Pancreas (tissue), 10 donors: ENCODE measurements at places on chromosomes 2 and 18. TPM values are rescaled to one million over a fixed set of nuclear protein-coding genes. Genes with fewer than 3 reads are reported as not detected.

- no peak for DNase-seq
These were observed 4.0 kb downstream of the SPR start for GRCh38 chr2:72891091-72891818.

C2orf66 gene
- polyA plus RNA-seq, result 0.16 TPM

PFN4 gene
- polyA plus RNA-seq, result 0.63 TPM

DNA sequence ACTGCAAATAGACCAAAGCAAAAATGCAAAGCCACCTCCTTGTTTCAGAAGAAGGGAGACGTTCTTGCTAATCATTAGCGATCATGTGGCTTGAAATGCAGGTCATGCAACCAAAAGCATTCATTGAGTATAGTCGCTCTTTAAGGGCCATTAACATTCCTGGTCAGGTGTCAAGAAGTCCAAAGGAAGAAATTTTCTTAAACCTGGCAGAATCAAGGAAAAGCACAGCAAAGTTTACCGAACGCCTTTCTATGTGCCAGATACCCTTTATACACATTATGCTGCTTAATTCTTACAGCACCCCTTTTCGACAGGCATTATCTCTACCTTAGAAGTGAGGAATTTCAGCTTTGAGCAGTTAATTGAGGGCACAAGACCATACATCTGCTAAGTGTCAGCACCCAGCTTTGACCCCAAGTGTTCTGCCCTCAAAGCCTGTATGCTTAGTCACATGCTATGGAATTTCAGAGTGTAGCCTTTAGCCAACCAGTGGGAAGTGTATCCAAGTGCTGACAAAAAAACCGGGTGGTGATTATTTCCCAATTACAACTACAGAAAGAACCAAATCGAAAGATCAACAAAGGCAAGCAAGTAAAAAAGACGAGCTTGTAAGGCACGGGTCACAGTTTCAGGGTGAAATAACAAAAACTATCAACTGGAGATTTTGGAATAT is 70.8 kb downstream of the EPHA4 start:
- DNase-seq, result no peak

DNA sequence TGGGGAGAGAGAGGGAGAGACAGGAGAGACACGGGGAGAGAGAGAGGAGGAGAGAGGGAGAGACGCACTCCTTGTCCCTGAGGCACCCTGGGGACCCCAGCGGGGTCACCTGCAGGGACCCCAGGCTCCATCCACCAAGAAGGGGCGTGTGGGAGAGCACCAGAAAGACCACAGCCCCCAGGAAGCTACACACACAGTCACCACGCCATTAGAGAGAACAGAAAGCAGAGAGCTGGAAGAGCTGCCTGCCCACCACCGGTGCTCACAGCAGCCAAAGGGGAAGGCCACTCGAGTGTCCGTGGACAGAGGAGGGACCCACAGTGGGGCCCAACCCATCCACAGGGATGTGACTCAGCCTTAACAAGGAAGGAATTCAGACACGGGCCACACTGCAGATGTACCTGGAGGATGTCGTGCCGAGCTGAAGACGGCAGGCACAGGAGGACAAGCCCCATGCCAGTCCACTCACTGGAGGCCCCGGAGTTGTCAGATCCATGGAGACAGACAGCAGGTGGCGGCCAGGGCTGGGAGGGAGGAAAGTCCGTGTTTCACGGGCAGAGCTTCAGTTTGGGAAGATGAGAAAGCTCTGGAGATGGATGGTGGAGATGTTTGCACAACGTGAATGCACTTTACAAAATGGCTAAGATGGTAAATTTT is 11.5 kb upstream of the NFATC1 start:
- no peak for DNase-seq

GRCh38 chr18:44046376-44046975 is 634.2 kb upstream of the SETBP1 start:
- no peak for DNase-seq

ABCB11 gene
- polyA plus RNA-seq, result 0.02 TPM

GRCh38 chr18:55549474-55550104 is 38.4 kb downstream of the TCF4 start:
- DNase-seq, result no peak

ZNF514 gene
- polyA plus RNA-seq, result 16.0 TPM

DNA sequence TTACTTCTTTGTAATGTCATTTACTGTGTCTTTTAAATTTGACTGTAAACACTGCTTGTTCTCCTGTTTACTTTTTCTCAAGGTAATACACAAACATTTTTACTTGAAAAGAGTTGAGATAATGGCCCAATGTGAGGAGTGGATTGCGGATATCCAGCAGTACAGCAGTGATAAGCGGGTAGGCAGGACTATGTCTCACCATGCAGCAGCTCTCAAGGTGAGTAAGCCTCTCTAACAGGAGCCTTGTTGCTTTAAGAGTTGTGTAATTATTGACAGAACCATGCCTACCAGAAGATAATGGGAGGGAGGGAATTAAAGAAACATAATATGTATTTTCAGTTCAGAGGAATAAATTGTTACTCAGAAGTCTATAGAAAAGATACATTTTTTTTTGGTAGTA is 16.5 kb upstream of the TTC27 start:
- no peak for DNase-seq

EGR4 gene
- polyA plus RNA-seq, result 0.94 TPM

DNA sequence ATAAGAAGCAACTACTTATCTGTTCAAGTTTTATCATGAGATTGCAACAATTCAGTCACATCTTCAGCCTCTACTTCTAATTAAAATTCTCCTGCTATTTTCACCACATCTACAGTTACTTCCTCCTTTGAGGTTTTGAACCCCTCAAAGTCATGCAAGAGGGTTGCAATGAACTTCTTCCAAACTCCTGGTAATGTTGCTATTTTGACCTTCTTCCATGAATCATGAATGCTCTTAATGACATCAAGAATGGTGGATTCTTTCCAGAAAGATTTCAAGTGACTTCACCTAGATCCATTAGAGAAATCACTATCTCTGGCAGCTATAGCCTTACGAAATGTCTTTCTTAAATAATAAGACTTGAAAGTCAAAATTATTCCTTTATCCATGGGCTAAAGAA is 1052.8 kb upstream of the NRXN1 start:
- DNase-seq, result no peak

DNA sequence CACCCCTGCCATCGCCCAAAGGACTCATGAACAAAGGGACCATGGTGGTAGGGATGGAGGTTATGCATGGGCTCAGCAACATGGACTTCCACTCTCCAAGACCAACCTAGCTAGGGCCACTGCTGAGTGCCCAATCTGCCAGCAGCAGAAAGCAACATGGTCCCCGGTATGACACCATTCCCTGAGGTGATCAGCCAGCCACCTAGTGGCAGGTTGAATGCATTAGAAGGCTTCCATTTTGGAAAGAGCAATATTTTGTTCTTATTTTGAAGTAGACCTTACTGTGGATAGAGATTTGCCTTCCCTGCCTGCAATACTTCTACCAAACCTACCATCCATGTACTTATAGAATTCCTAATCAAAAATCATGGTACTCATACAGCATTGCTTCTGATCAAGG is 99.8 kb downstream of the METTL4 start:
- DNase-seq, result no peak

GRCh38 chr2:55010915-55011314 is 39.3 kb downstream of the RTN4 start:
- peak; percentile 30 for DNase-seq

GRCh38 chr2:159285929-159286708 is at the start of gene WDSUB1:
Gene WDSUB1 (minus strand): TSS chr2:159286703. CDS start chr2:159283069, 3,634 bp downstream.
- DNase-seq, result peak; percentile 83

- DNase-seq, result no peak
These were observed 743.7 kb downstream of the GALR1 start for GRCh38 chr18:77993188-77993981.

DNA sequence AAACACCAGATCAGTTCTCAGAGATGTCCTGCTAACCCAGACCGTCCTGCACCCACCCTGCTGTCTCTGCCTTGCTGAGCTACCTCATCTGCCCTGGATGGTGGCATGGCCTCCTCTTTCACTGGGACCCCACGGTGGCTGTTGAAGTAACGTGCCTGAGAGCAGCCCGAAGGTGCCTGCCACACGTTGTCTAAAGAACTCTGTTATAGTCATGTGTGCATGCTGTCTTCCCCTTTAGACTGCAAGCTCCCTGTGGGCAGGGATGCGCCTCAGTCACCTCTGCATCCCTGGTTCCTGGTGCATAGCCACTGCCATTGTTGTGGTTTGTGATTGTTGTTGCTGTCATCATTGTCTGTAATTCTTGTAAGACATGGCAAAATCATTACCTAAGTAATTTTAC is 235.9 kb downstream of the EIPR1 start:
- DNase-seq, result no peak

- no peak for DNase-seq
These were observed 30.3 kb downstream of the ASAP2 start for GRCh38 chr2:9236867-9237266.

DNA sequence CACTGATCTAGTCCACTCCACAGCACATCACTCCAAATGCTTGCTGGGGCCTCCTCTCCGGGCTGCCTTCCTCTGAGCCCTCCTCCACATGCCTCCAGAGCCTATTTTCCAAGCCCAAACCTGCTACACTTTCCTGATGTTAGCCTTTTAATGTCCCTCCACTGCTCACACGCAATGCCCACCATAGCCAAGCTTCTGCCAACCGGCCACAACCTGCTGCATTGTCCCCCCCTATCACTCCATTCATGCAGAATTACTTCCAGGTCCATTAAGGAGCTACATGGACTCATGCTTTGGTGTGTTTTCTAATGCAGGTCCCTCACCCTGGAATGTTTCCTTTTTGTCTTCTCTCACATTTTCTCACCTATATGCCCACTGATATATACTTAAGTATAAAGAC is 129.3 kb downstream of the MARCHF4 start:
- DNase-seq, result no peak

DNA sequence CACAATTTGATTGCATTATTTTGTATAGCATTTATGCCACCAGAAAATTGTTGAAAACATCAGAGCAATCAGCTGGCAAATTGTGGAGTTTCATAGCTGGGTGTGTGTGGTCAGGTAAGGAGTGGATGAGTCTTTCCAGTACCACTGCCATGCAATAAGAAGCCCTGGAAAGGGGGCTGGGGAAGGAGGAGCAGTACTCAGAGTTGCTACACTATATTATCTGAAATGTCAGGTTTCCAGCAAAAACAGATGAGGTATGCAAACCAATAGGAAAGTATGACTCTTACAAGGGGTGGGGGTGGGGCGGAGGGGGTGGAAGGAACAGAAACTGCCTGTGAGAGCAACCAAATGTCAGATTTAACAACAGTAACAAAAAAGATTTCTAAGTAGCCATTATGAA is 112.2 kb downstream of the SOS1 start:
- DNase-seq, result no peak

GRCh38 chr2:123624816-123625215 is 400.3 kb upstream of the CNTNAP5 start:
- DNase-seq, result no peak

VAMP8 gene
- polyA plus RNA-seq, result 150 TPM

- DNase-seq, result no peak
These were observed 188.4 kb downstream of the CCDC85A start for GRCh38 chr2:56372071-56372656.

NCKAP5 gene
- 0.53 TPM for polyA plus RNA-seq
